ENCODE measurements at places on chromosomes 16 and 17.

GRCh38 chr16:625977-626765 lies 4.6 kb upstream of the WFIKKN1 start:
- DNase-seq: no peak

GRCh38 chr16:86874141-86874540 lies 295.8 kb downstream of the FOXL1 start:
- peak; percentile 1 for DNase-seq

DNA sequence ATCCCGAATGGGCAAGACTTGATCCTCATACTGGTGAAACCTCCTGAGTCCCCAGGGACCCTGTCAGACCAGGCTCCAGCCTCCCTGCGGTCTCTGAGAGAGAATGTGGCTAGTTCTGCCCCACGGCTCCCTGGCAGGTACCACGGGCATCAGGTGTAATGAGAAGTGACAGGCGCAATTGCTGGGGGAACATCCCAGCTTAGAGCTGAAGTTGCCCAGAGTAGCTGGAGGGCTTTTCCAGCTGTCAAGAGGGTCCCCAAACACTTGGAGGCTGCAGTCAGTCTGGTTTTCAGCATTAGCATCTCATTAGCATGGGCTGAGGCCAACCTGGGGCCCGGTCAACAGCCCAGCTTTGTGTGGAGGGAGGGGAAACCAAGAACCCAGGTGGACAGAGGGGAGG lies 100.0 kb upstream of the TMEM132E start:
- DNase-seq: no peak

DNA sequence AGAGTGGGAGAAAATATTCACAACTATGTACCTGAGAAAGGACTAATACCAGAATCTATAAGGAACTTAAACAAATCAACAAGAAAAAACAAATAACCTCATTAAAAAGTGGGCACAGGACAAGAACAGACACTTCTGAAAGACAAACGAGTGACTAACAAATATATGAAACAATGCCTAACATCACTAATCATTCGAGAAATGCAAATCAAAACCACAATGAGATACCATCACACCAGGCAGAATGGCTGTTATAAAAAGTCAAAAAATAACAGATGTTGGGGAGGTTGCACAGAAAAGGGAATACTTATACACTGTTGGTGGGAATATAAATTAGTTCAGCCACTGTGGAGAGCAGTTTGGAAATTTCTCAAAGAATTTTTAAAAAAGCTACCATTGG lies 83.5 kb upstream of the WSCD1 start:
- no peak for DNase-seq

DNA sequence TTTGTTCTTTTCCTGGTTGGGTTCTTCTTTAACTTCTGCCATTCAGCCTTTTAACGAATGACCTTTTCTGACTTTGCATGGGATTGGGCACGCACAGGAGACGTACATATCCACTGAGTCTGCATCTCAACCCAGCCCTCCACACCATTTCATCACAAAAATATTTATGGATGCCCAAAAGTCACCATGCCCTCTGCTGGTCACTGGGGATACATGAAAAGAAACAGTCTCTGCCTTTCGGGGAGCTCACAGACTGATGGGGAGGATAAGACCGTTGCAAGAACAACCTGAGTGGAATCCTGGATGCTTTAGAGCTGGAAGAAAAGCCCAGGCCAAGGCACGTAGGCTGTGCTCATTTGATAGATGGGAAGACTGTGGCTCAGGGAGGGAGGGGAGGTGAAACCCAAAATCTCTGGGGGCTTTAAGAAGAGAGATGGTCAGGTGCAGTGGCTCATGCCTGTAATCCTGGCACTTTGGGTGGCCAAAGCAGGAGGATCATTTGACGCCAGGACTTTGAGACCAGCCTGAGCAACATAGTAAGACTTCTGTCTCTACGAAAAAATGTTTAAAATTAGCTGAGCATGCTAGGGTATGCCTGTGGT lies 7.9 kb upstream of the MT2A start:
- DNase-seq: peak; percentile 38

DNA sequence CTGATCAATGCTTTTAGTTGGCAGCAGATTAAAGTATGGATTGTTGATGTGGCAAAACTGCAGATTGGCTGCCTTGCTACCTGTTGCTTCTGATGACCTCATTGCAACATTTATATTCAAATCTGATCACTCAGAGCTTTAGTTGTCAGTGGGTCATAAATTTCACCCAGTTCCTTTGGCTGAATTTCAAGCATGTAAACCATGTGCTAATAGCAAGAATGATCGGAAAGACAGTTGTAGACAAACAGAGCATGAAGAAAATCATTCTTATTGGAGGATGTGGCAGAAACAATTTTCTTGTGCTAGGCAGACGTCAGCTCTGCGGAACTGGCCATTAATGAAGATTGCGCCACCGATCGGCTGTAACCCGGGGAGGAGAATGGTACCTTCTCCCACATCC lies 346.6 kb upstream of the EEF2KMT start:
- DNase-seq: no peak

- no peak for DNase-seq
These were observed 4.1 kb downstream of the MRPS7 start for GRCh38 chr17:75265614-75266315.

DNA sequence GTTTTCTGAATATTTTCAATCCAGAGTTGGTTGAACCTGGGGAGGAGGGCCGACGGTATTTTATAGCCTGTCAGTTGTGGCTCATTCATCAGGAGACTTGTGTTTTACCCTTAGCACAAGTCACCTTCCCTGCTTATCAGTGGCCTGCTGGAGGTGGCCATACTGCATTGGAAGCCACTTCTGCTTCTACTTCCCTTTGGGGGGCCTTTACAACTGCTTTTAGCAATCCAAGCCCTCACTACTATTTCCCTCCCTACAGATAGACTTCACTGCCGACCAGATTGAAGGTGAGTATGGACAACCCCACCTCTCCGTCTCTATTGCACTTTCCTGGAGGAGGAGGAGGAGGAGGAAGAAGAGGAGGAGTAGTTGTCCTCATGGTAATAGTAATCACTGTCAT lies 4.4 kb downstream of the MYL4 start:
- DNase-seq: no peak

- no peak for DNase-seq
These were observed 103.9 kb downstream of the GNAO1 start for GRCh38 chr16:56295059-56295665.

- DNase-seq: no peak
These were observed 42.7 kb upstream of the SDK2 start for GRCh38 chr17:73686961-73687360.

DNA sequence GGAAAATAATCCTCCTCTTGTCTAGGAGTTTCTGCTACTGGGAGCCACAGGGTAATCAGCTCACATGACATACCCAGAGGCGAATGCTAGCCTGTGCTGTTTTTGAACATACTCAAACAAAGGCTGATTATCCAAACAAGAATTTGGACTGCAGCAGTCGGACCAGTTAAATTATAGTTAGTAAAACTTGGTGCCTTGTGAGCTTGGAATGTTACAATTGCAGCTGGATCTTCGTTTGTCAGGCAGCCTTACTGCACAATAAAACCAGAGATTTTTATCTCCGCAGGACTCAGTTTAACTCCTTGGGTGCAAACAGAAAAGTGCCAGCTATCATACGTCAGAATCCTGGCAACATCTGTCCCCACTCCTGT lies 163.8 kb upstream of the TBX2 start:
- DNase-seq: no peak

GRCh38 chr16:14284930-14285512 lies 213.9 kb downstream of the MRTFB start:
- DNase-seq: peak; percentile 51

- DNase-seq: no peak
These were observed 2.5 kb downstream of the TUBG1 start for GRCh38 chr17:42612013-42612412.

DNA sequence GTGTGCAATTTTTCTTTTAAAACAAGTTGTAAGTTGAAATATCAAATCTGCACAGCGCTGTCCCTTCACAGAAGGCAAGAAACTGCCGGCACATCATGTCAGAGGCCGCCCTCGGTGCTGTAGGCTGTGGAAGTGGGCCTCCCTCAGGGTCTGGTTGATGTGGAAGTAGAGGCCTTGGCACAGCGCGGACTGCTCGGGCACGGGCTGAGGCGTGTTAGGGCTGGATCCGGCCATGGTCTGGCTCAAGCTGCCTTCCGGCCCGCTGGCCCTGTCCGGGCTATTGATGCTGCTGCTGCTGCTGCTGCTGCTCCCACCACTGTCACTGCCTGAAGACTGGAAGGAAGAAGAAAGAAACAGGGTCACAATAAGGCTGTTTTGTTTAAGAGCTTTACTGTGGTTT lies 16.6 kb downstream of the COG1 start:
- no peak for DNase-seq

GRCh38 chr16:74743668-74744299 lies 30.8 kb downstream of the FA2H start:
- DNase-seq: no peak

DNA sequence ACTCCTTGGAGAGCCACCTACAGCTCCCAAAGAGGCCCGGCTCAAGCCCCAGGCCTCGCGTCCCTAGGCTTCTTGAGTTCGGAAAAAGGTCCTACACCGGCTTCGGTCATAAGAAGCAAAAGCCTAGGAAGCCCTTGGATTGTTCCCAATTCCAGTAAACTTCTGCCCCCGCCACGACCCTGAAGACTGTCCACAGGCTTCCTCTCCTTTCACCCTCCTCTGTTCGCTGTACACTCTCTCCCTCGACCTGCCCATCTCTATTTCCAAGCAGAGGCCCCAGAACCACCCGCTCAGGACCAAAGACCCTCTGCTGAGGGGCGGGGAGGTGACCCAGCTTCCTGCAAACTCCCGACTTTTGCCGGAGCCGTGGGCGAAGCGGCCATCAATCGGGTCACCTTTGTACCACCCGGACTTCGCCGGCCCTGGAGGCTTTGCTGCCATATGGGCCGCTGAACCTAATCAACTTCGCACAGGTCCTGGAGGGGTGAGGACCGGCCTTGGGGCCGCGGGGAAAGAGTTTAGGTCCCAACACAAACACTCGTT lies 2.7 kb downstream of the HOXB2 start:
- no peak for DNase-seq

GRCh38 chr16:77385481-77385880 lies 49.4 kb downstream of the ADAMTS18 start:
- DNase-seq: no peak

GRCh38 chr17:67377488-67378453 lies 690 bp downstream of the PITPNC1 start:
- no peak for DNase-seq

DNA sequence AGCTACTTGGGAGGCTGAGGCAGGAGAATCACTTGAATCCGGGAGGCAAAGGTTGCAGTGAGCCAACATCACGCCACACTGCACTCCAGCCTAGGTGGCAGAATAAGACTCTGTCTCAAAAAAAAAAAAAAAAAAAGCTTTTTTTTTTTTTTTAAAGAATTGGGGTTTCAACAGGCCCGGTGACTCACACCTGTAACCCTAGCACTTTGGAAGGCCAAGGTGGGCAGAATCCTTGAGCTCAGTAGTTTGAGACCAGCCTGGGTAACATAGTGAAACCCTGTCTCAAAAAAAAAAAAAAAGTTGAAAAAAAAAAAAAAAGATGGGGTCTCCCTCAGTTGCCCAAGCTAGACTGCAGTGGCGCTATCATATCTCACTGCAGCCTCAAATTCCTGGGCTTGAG lies 6.6 kb upstream of the HEXIM2 start:
- DNase-seq: no peak

DNA sequence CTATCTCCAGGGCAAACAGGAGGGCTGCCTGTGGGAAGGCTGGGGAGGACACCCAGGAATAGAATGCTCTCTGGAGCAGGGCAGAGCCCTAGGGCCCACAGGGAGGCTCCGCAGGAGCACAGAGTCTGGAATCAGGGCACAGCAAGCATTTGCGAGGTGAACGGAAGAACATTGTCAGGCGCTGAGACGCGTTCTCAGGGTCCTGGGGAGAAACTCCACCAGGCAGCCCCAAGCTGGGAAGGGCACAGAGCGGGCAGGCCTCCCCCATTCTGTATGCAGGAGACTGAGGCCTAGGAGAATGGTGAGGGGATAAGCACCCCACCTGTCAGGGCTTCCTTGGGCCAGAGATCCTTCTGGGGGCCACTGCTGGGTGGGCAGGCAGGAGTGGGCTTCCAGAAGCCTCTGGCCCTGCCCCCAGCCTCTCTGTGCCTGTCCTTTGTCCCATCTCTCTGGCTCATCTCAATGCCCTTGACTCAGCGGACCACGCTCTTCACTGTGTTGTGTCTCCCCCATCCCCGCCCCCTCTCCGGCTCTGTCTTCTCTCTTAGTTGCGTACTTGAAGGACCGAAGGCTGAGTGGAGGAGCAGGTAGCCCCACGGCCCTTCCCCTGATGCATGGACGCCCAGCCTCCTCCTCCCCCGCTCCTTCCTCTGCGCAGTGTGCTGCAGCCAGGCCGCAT lies 5.1 kb upstream of the SETD6 start:
- DNase-seq: no peak

- no peak for DNase-seq
These were observed 1.7 kb downstream of the MLST8 start for GRCh38 chr16:2206780-2207433.

- no peak for DNase-seq
These were observed 842 bp upstream of the CALB2 start for GRCh38 chr16:71357681-71358080.

Data from AML-193 (cell line).